ENCODE measurements at places on chromosomes 6 and 20.

DNA sequence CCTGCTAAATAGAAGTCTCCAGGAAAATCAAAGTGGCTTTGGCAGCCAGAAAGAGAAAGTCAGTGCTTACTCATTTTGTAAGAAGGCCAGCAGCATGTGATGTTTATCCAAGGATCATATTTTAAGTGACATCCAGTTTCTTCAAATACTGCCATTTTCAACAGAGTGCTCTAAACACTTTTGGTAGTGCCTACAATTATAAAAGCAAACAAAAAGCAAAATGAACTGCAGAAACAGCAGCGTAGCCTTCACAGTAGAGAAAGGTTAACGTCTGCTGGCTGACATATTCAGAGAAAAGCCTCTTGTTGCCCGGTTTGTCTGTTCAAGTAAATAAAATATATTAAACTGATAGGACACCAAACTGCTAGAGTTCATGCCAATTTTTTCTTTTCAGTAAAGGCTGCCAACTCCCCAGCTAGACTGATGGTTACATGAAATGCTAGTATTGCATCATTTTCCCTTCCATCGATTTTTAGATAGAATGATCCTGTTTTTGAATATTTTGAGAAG is 705.7 kb upstream of the SLC35B3 start:
- no peak for ATAC-seq

DNA sequence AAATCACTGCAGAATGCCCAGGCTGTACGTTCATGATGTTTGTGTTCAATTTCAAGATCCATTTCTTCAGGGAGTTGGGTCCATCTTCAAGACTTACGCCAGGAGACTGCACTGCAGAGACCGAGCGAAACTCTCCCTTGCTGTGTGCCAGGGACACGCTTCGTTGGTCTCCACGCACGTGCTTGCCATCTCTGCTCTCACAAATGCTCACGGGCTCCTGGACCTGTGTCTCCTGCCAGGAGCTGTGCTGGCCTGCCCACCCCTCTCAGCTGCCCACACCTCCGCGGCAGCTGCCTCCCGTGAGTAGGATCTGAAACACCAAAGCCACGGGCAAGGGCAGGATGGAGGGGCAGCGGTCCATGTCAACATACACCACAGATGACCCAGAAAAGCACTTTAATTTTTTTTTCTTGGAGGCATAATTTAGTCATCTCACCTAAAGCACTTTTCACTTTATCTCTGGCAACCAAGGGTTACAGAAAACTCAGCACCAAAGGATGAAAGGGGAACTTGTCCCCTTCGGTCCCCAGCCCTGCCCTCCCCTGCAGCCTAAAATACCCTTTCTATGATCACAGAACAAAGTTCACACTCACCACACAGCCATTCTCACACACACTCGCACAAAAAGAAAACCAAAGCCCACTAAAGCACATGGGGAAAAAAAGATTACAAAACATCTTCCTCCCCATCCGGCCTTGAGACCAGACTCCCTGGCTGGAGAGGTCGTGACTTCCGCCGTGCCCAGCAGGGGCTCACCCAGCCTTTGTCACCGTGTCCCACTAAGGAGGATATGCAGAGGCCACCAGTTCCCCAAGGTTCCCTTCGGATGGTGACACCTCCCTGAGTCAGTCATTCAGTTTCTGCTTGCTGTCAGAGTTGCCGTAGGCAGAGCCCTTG is 137.9 kb downstream of the AGPAT4 start:
- ATAC-seq, result no peak

DNA sequence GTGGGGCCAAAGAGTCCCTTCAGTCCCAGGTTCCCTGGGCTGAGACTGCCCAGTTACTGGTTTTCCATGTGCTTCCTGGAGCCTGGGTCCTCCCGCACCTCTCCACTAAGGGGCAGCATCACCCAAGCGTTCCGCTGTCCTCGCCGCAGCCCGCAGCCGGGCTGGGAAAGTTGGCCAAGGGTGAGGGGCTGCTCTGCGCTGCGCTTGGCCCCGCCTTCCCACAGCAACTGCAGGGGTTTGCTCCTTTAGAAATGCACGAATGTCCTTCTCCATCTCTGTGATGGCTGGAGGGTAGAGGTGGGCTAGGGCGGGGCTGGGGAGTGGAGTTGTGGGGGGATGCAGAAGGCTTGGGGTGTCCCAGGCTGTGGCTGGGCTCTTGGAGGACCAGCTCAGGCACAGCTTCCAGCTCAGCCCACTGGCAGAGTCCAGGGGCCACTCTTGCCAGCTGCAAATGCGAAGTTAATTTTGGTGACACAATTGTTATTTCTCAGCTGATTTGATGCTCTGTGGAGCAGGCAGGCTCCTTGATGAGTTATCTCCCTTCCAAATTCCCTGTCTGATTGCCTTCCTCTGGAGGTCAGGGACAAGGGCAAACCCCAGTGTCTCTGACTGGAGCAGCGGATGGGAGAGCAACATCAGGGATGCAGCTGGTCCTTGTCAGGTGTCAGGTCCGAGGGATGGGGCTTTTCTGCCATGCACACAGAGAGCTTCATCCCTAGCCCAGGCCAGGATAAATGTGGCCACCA is 63.2 kb downstream of the NOL4L start:
- ATAC-seq, result peak; percentile 82

GRCh38 chr6:53984163-53984562 is 127.1 kb upstream of the MLIP start:
- no peak for ATAC-seq

DNA sequence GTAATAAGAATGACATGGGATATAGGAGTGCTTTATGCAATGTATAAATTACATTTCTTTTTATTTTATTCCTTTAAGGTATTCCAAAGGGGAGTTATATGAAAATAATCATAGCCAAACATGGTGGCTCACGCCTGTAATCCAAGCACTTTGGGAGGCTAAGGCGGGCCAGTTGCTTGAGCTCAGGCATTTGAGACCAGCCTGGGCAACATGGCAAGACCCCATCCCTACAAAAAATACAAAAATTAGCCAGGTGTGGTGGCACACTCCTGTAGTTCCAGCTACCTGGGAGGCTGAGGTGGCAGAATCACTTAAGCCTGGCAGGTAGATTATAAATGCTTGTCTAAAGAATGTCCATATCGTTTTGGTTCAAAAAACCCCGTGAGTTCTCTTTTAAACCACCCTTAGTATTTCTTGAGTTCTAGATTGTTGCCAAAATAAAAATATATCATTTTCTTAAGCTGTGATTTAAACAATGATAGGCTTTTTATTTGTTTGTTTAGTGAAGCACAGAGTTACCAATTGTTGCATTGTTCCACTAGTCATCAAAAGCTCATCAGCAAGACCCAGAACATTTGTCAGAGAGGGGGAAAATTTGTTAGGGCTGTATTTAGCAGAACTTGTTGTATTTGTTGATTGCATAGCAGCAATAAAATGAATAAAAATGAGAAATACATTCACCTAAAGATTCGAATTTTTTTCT is 146.2 kb downstream of the KHDC1L start:
- ATAC-seq, result no peak

DNA sequence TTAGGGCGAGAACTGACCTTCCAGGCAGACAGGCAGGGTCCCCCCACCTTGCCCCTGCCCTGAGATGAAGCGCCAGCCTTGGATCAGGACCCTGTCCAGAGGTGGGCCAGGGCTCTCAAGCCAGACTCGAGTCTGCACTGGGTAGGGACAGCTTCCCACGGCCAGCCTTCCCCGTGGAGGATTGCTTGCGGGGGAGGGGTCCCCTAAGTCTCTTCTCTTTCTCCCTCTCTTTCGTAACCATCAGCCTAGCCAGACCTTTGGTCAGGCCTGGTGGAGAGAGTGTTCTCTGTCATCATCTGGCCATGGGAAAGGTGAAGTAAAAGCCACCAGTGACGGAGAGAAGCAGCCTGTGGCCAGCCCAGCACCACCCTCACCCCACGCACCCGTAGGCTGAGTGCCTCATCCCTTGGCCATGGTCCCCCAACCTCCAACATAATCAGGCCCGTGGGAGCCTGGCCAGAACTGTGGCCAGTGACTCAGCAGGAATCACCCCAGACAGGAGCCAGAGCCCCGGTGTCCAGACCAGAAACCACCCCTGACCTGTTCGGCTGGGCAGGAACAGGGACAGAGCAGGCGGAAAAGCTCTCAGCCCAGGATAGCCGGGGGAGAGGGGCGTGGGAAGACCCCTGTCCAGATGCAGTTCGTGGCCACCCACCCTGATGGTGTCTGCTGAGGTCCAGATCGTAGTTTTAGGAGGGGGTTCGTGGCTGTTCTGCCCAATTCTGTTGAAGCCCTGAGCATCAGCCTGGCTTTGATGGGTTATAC is 47.1 kb downstream of the SNAI1 start:
- no peak for ATAC-seq

- ATAC-seq, result no peak
Observed at GRCh38 chr20:33068251-33068939, 11.0 kb upstream of the BPIFB4 start.

DNA sequence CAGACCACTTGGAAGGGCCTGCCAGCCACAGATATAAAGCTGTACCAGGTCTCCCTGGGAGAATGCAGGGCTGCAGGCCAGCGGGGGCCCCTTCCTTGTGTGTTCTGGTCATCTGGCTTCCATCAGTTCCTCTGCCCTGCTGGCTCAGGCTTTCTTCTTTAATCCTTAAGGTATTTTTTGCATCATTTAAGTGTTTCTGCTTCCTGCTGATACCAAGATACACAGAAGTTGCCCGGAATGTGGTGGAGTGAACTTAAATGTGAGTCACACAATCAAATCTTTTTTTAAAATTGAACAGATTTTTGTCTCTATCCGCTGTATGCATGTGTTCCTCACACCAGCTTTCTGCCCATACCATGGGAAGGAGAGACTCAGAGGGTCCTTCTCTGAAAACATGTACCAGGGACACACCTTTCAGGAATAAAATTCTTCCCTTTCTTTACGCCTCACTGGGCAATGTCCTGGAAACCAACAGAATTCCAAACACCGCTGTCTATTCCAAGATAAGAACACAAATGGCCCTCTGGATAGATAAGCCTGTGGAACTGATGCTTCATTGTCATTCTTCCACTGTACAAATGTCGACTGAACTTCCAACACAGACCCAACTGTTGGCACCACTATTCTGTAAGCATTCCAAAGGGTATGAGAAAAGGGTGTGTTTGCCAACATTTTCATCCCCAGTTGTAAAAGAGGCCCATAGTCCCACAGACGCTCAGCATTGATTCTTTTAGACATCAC is 206.2 kb upstream of the MYLIP start:
- ATAC-seq, result no peak

DNA sequence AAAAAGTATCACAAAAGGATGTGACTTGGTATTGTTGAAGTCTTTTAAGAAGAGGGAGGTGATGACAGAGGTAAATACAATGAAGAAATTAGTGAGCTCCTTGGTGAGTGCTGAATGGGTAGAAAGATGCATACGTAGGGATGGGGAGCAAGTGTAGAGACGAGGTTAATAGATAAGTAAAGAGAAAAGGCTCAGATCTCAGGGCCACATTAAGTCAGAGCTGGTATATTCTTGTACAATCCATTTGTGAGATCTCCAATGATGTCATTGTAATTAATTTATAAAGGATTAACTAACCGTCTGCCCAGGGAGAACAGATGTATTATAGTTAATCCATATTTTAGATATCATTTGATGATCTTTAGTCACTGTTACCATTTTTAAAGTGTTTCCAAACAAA is 43.4 kb downstream of the SMPDL3A start:
- no peak for ATAC-seq

DNA sequence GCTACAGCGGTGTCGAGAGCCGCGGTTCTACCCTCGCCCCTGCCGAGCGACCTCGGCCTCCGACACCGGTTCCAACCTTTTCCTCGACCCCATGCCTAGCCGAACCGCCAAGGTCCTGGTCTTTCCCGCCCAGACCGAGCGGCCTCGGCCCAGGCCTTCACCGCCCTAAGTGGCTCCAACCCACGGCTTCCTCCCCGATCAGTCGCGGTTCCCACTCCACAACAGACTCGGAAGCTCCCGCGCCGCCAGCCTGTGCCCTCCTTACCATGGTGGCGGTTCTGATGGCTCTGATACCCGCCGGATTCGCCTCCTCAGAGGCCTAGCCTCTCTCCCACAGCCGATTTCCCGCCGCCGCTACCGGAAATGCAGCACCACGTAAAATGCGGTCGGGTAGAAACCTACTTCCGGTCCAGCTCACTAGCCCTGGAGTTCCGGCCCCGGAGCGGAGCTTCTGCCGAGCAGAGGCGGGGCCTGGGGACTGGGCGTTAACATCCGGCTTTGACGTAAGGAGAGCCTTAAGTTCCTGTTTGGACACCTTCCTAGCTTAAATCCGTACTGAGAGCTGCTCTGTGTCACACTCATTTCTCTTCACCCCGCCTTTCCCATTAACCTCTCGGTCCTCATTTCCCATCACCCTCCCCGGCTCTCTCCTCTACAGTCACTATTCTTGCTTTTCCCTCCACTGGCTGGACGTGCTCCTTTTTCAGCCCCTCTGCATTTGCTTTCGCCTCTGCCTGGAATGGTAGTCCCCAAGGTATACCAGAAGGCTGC is at the start of gene SNRPB:
Gene SNRPB, minus strand, starts transcription at position 367 of the 771 bp plus-strand sequence. Its CDS starts 99 bp downstream, at position 268.
- peak; percentile 94 for ATAC-seq

DNA sequence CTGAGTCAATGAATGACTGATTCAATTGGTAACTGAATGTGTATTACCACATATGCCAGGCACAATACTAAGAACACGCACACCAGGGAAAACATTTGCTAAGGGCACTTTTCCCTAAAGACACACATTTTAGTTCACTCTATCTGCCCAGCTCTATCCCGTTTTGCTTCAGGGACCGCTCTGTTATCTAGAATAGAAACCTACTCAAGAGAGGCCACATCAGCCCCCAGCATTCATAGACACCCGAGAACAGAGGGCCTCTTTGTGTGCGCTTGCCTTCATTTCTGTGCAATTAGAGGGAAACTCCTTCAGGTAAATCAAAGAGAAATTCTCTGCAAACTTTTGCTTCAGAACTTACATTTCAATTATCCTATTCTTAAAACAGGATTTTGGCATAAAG is 50.3 kb downstream of the DZANK1 start:
- ATAC-seq, result no peak

GRCh38 chr6:46983007-46983411 is 59.1 kb downstream of the ADGRF1 start:
- no peak for ATAC-seq

Data from activated CD4-positive, CD25-positive, alpha-beta regulatory T cell treated with anti-CD3 and anti-CD28 coated beads, Interleukin-2, amount 50 U/mL, for 24 hours (primary cell).